ENCODE measurements at places on chromosomes 7 and 10. TPM values are rescaled to one million over a fixed set of nuclear protein-coding genes. Genes with fewer than 3 reads are reported as not detected.

USP6NL gene
- 3.2 TPM for total RNA-seq

ZEB1 gene
- total RNA-seq: 38.0 TPM

- no peak for DNase-seq
These were observed 4.6 kb upstream of the MYH16 start for GRCh38 chr7:99267841-99268576.

DNA sequence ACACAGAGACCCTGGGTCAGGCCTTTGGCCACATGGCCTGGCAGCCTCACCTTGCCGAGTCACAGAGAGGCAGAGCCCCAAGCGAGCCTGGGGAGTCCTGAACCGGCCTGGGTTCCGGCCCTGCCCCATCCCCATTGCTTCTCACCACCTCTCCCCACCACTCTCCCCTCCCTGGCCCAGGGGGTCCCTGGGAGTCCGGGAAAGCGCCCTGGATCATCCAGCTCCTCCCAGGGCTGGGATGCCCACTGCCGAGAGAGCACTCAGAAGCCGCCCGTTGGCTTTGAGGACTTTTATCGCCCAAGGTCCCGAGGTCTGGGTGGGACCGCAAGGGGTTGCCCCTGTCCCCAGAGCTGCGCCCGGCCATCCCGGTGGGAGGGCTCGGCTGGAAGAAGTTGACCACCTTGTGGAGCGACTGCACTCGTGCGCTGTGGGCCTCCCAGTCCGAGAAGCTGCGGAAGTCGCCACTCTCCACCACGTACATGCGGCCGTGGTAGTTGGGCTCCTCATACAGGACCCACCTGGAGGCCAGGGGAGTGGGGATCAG is 8.1 kb downstream of the CRYGN start:
- DNase-seq: no peak

TMEM229A gene
- not detected for total RNA-seq

DNA sequence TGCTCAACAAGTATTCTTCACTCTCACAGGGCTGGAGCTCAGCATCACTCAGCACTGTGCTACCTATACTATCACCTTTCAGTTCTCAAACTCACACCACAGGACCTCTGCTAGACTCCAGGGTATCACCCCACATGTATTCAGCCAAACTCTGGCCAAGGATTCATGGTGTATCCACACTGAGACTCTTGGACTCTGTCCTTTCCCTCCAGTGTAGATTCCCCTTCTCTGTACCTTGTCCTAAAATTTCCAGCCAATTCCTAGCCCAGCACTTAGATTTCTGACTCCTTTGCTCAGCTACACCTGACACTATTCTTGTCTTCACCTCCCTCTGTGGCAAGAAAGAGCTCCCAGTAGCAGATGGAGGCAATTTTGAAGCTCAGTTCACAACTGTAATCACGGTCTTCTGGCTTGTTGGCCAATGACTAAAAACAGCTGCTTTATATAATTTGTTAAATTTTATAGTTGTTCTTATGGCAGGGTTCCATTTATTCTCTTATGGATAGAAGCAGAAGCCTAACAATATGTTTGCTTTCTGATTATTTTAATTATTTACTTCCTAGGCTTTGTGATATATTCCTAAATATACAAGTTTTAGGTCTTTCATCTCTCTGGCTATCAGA is 258.8 kb downstream of the THSD7A start:
- no peak for DNase-seq

DNA sequence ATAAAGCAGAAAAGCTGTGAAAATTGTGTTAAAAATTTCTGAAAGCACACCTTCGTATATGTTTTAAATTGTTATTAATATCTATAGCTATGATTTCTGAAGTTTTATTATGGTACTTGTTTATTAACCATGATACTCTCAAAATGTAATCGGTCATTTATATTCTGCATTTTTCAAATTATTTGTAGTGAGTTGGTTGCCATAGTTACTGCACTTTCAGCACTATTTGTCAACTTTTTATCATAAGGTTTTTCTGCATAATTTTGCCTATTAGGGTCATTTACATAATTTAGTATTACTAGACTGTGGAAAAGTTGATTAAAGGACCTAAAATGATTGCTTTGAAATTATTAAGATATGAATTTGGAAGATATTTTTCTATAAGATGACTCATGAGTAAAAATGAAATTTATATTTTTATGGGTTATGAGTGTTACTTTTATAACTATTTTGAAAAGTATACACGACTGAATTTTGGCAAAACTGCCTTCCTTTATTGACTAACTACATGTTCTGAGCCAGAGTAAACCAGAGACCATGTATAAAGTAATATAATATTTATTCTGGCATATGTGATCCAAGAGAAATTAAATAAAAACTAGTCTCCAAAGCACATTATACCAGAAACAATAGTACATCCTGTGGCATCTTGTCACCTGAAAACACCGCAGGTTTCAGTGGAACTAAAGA is 7.9 kb upstream of the AGR2 start:
- no peak for DNase-seq

GRCh38 chr7:51239691-51240090 is 76.9 kb downstream of the COBL start:
- no peak for DNase-seq

AMPH gene
- not detected for total RNA-seq

DNA sequence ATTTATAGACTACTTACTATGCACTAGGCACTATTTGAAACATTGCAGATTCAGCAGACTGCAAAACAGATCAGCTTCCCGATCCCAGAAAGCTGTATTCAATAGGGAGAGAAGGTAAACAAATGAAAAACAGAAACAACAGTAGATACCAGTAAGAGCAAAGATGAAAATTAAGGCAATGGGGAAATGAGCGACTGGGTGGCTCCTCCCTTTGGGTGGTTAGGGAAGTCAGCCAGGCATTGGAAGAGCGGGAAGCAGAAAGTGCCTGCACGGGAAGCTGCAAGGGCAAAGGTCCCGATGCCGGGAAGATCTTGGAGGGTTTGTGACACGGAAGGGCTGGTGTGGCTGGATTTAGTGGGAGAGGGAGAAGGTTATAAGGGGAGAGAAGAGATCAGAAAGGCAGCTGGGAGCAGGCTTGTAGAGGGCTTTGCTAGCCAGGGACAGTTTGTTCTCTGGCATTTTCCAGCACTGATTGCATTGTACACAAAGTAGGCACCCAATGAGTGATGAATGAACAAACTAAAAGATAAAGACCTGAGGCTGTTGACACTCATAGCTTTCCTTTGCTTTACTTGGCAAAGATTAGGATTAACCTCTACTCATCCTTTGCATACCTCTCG is 67.8 kb downstream of the NAMPT start:
- no peak for DNase-seq

GRCh38 chr10:62812672-62813439 is 3.3 kb downstream of the EGR2 start:
- DNase-seq: no peak

GRCh38 chr7:16422917-16423316 is 1.6 kb upstream of the CRPPA start:
- DNase-seq: no peak

DNA sequence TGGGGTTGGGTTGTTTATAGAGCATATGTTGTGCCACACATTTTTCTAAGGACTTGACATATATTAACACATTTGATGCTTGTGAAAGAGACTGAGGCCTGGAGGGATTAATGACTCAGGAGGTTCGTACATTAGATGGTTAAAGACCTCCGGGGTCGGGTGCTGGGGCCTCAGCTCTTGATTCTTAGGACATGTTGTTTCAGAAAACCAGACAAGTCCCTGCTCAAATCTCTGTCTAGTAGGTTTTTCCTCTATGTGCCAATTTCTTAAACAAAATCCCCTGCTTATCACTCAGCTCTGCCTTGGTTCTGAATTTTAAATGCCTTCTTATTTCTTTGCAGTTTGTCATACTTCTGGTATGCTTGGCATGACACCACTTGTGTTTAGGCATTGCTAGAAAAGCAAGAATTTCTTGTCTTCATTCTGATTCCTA is 5.8 kb downstream of the UPP1 start:
- no peak for DNase-seq

Measured in CD8-positive, alpha-beta memory T cell (primary cell).